ENCODE measurements at places on chromosomes 3 and 15.

GRCh38 chr3:71721651-71722157 lies 3.5 kb downstream of the EIF4E3 start:
- DNase-seq, result no peak

GRCh38 chr15:85832394-85832793 lies 37.7 kb upstream of the KLHL25 start:
- DNase-seq, result no peak

GRCh38 chr15:76098685-76099084 lies 38.9 kb downstream of the TMEM266 start:
- DNase-seq, result no peak

DNA sequence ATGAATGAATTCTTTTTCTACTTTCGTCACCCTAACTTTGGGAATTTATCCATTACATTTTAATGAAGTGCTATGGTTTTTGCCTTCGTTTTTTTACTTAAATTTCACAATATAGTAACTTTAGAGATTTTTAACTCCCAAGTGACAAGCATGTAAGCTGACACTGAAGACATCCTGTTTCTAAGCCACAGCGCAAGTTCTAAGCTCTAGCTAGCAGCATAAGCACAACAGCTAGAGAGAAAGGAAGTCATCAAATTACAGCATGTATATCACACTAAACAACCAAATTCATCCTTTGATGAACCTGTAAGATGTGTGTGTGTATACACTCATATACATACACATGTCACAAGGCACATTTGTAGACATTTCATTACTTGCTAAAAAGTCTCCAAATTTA lies 119.3 kb downstream of the P3H2 start:
- DNase-seq, result no peak

DNA sequence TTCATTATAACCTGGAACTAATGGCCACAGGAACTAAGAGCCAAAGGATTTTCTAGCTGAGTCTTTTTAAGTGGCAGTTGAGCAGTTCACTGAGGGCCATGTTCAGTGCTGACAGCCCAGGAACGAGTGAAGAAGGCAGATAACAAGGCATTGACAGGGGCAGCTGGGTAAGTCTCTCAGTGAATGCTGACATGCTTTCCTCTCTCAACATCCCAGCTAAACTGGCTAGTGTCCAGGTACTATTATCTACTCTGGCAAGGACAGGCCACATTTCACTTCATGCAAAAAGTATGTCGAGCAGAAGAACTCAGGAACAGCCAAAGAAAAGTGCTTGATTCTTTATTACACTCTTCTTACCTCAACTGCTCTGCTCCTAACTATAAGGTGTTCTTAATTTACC lies 515.9 kb downstream of the NLGN1 start:
- DNase-seq, result no peak

- DNase-seq, result no peak
Measured at GRCh38 chr3:25945366-25945765, 155.5 kb downstream of the OXSM start.

DNA sequence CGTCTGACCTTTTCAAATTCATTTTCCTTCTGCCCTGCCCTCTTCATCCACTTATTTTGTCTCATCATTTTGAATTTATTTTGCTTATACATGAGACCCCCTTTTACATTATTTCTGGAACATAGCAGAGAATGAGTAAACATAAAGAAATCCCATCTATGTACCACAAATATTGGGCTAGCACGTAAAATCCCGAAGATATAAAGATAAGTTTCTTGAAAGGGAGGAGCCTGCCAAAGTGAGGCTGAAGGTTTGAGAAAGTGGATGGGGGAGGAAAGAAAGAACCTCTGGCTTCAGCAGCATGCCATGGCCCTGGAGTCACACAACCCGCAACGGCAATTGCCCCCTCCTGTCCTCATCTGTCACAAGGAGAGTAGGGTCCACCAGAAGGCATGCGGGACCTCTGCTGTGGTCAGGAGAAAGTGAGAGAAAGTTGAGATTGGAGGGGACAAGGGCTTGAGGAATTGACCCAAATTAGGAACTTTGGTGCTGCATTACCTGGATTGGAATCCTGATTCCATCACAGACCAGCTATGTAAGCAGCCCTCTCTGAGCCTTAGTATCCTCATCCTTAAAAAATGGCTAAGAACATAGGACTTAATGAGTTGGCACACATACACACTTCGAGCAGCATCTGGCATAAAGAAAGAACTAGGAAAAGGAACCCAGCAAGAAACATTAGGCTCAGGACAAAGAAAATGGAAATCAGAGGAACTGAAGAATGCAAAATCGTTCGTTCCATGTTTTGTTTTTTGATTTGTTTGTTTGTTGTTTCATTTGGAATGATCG lies 53.7 kb upstream of the GYG1 start:
- no peak for DNase-seq

DNA sequence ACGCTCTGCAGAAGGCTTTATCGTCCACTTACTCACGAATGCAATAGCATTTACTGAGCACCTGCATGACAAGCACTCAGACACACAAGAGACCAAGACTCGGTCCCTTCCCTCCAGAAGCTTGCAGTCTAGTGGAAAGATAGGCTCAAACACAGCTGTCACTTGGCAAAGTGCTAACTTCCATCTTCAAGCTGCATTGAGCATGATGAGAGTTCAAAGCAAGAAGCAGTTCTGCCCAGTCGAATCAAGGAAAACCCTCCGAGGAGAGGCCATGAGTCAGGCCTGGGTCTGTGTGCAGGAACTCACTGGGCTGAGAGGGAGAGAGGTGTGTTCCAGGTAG lies 51.5 kb downstream of the C3orf20 start:
- no peak for DNase-seq

GRCh38 chr3:155018621-155019330 lies 61.3 kb upstream of the MME start:
- no peak for DNase-seq

DNA sequence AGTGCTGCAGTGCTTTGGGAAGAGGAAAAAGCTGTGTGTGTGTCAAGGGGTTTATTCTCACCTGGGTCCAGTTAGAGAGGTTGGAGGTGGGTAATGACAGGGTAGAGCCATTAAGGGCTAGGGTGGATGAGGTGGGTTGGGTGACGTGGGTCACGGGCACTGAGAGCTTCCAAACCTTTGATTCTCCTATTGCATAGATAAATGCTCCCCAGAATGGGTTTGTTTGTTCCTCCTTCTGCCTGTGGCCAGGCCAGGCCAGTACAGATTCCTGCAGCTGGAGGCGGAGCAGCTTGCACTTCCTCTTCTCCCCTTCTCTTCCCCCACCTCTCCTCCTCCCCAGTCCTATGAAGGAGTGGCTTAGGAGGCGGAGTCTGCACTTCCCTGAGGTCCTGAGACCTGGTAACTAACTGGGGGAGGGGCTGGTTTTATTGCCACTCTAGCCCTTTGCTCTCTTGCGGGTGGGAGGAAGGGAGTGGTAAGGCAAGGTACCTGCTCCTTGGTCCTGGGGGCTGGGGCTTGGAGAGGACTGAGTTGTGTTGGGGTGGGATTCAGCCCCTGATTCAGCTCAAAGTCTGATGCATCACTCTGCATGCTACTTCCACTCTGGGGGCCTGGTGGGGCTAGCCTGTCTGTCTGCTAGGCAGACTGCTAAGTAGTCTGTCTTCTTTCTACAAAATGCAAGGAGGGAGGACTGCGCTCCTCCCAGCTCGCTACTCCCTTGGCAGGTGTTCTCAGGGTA lies 3.5 kb downstream of the SPINT1 start:
- DNase-seq, result no peak

DNA sequence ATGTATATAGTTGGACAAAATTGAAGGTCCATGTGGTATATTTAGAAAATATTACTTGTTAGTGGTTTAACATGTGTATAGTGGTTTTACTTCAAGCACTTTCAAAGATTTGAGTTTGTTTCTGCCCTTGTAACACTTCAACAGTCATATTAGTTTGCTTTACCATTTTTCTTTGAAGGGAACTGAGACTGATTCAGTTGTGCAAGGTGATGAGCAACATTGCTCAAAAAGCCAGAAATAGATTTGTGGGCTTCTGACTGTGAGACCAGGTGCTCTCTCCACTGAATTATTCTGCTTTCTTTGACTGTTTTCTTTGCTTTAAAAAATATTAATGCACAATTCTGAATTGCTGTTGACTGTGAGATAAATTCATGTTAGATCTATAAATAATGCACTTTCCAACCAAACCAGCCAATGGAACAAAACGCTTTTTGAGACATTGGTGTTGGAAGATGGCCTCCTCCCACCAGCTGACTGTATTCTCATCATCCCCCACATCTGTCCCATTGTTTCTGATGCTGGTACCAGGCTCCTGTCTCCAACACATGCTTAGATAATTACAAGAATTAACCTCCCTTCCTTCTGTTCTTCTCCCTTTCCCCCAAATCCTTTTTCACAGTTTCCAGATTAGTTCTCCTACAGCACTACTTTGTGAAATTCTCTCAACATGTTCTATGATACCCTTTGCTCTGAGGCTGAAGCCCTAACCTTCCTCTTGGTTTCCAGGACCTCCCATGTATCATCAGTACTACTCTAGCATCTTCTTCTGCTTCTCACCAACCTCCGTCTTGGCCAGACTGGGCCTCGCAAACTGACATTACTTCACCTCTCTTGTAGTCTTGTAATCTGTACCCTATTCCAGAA lies 27.9 kb downstream of the PLCL2 start:
- DNase-seq, result no peak

- DNase-seq, result no peak
Measured at GRCh38 chr3:97958396-97958795, 13.8 kb downstream of the RIOX2 start.

GRCh38 chr15:41870689-41871081 lies 23.2 kb downstream of the SPTBN5 start:
- DNase-seq, result peak; percentile 45

DNA sequence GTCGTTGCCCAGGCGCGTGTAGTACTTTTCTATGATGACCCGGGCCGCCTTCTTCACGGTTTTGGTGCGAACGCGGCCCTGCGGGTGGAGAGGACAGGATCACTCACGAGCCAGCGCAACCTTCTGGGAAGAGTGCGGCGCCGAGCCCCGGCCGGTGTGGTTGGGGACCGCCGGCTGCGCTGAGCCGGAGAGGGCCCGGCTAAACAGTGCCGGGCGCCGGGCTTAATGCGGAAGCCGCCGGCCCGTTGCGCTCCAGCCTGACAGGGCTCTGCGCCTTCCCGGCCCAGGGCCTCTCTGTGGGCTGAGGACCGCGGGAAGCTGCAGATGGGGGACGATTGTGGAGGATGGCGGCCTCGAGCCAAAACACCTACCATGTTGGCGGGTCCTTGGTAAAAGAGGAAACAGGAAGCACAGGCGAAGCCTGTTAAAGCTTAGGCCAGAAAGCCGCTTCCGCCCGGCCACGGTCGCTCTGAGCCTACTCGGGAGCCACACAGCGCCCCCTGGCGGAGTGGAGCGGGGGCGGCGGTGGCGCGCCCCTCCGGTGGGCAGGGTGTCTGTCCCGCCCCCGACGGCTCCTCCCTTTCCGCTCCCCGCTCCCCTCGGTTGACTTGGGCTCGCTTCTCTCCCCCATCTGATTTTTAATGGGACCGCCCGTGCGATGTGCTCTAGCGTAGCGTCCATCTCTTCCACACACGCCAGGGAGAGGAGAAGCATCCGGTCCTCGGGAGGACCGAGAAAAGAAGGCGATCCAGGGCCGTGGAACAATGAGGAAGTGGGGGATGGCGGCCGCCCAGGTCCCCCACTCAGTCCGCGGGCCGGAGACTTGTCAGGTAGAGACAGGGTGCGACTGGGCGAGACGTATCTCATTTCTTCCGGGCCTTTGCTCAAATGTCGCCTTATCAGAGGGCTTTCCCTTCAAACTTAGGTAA lies at the start of gene RPS17:
TSS of gene RPS17 (minus strand) at position 403 of the 929 bp plus-strand sequence. CDS start at position 374, 29 bp downstream.
- DNase-seq, result peak; percentile 99

- no peak for DNase-seq
Measured at GRCh38 chr15:52668133-52668532, 11.1 kb downstream of the ATOSA start.

- DNase-seq, result no peak
Measured at GRCh38 chr3:165192610-165193192, 3.5 kb downstream of the SLITRK3 start.

GRCh38 chr15:74917676-74918075 lies 11.0 kb upstream of the FAM219B start:
- no peak for DNase-seq

DNA sequence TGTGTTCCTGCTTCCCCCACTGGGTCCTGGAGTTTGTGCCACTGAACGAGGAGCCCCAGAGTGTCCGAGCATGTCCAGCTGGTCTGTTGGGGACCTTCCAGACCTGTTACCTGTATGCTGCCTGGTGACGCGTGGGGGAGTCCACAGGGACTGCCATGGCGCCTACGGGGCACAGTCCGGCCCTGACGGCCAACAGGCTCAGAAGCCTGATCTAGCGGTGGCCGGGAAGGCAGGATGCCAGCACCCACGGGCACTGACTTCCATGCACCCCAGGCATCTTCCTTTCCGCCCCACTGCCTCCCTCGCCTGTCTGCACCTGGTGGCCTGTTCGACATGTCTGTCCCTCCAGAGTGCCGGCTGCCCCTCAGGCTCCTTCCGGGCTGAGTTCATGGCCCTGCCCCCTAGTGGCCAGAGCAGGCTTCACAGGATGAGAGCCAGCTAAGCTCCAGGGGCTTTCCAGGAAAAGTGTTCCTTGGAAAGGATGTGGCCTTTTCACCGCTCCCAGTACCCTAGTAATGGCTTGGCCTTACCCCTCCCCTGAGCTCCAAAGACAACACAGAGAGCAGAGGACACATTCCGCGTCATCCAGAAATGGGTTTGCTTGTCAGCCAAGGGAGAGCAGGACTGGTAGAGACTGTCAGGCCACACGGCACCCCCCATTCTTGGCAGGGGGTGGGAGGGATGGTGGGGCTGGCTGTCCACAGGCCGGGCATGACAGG lies 35.7 kb downstream of the NGRN start:
- peak; percentile 32 for DNase-seq

GRCh38 chr3:38823722-38824121 lies 7.7 kb upstream of the SCN10A start:
- no peak for DNase-seq

DNA sequence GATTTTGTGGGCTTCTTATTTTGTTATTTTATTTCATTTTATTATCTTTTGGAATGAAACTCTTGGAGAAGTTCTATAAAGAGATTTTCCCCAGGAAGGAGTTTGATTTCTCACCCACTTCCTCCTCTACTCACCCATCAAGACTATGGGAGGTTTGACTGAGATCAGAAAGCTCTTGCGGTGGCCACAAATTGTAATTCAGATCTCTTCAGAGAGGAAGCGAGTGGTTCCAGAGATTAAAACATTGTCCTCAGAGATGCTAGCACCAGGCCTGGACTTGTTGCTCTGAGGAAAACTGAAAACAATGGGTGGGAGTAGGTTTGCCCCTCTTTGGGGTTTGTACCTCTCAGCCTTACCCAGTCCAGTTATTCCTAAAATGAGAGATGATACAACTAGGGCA lies 8.1 kb upstream of the MUC13 start:
- DNase-seq, result no peak

GRCh38 chr15:78990278-78990677 lies 45.4 kb upstream of the CTSH start:
- DNase-seq, result no peak

GRCh38 chr15:63436872-63437375 lies 55.3 kb upstream of the CA12 start:
- DNase-seq, result peak; percentile 56

- no peak for DNase-seq
Measured at GRCh38 chr15:70474471-70475406, 288.6 kb downstream of the UACA start.
